Activated naive CD8-positive, alpha-beta T cell treated with anti-CD3 and anti-CD28 coated beads for 36 hours (primary cell): ENCODE measurements at places on chromosomes 1 and 21. TPM values are rescaled to one million over a fixed set of nuclear protein-coding genes. Genes with fewer than 3 reads are reported as not detected.

HES4 gene
- total RNA-seq, result 0.93 TPM

MRPL39 gene
- total RNA-seq, result 86.1 TPM

PDZK1IP1 gene
- total RNA-seq, result not detected

NBPF20 gene
- 0.76 TPM for total RNA-seq

SLC2A5 gene
- 0.08 TPM for total RNA-seq
